Colonic mucosa (tissue), 4 donors: ENCODE measurements at places on chromosomes 4 and X. TPM values are rescaled to one million over a fixed set of nuclear protein-coding genes. Genes with fewer than 3 reads are reported as not detected.

DNA sequence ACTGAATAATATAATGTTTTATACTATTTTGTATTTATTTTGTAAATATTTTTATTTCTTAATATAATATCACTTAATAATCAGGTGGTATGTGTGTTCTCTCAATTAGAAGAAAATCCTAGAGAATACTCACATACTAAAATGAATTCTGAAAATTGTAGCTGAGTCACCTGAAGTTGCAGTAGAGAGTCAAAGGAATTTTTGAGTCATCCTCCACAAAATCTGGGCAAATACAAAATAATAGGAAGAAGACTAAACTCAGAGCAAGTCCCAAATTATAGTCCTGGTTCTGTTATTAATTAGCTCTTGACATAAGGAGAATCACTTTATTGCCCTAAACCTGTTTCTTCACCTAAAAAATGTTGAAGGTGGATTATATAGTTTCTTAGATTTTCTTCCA is 57.8 kb downstream of the SPATA4 start:
- DNase-seq, result no peak

DNA sequence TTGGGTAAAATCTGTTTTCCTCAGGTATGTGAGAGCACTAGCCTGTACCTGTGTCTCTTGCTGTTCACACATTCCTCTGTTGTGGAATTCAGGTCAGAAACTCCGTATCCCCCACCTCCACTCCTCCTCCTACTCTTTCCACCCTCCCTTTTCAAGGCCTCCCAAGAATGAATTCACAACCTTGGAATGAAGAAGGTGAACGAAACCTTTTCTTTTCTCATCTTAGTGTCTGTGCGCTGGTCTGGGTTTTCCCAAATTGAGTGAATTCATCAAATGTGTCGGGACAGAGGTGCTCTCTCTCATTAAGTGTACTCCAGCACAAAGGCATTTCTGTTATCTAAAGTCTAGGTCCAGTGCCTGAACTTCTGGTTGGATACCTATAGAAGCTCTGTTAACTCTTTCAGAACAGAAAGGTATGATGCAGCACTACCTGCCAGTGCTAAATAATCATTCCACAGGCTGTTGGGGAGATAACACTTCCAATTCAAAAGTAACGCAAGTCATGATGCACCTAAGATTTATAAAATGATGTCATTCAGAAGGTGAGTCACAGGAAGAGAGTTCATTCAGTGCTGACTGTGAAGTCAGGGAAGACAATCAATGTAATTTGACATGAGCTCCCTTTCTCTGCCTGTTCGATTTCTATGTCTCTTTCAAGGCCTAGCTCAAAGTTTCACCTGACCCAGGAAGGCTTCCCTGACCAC is 41.9 kb downstream of the COL4A6 start:
- no peak for DNase-seq

DNA sequence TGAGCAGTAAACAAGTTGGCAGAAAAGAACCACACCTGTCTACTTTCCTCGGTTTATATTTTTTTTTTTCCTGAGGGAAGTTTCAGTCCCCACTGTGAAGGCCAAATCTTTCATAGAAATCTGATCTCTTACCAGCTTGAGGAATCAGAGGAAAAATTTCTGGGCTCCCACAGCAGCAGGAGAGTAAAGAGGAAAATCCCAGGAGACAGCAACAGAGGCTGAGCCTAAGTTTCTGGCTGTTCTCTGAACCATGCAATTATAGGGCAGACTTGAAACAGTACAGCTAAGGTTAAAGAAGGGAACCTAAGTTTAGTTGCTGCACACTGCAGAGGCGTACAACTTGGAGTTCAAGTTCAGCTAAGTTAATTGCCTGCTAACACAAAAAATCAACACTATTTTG is 1090.9 kb upstream of the INTU start:
- DNase-seq, result no peak

DNA sequence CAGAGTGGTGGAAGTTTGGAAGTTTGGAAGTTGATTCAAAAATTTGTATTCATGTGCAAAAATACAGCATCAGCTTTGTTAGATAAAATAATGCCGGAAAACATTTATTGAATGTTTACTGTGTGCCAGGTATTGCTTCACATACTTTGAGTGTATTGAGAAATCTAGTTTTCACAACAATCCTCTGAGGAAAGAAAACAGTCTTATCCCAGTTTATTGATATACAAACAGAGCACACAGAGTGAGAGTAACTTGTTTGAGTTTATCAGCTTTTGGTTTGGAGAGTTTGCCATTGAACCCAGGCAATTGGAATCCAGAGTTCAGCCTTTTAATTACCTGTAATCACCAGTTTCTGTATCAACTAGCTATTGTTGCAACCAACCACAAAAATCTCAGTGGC is 127.2 kb upstream of the RPS6KA3 start:
- DNase-seq, result no peak

Gene TMEM47
- total RNA-seq, result 2.9 TPM

DNA sequence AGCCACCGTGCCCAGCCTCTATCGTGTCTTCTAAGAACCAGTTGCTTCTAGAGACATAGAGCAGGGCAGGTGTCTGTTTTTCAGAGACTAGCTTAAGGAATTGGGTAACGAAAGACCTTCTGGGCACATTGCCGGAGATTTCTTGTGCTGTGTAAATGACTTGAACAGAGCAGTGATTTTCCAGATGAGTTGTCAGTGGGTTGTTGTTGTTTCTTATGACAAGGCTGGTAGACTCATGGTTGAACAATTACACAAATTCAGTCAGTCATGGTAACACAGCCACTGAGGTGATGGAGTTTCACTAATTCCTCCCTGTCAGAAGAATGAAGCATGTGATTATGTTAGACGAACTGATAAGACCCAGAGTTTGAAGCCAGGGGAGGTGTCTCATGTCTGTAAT is 20.5 kb upstream of the DDX3X start:
- DNase-seq, result no peak

- DNase-seq, result no peak
These were observed 70.7 kb downstream of the GSPT2 start for GRCh38 chrX:51813886-51814460.

DNA sequence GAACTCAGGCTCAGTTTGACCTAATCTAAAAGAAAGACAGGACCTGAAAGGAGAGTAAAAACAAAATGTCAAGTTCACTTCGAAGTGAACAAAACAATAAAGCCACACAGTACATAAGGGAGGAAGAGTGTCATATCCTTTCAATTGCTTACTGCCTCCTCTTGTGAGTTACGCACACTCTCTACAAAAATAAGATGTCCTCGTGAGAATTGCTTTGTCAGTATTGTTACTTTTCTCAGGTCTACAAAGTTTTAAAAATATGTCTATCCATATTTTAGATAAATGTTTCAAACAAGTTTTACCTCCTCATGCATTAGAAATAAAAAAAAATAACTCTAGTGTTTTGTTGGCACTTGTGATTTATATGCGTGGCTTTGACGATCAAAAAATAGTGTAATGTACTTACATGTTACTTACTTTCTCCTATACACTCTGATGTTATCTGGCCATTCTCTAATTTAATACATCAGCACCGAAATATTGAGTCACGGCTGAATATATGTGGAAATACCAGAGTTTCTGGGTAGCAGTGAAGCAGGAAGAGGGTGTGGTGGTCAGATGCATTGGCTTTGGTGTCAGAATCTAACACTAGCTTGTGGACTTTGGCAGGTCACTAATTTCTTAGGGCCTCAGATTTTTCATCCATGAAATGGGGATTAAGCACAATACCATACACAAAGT is 8.1 kb upstream of the MRPL1 start:
- DNase-seq, result no peak
